ENCODE measurements at places on chromosomes 7 and 10.

DNA sequence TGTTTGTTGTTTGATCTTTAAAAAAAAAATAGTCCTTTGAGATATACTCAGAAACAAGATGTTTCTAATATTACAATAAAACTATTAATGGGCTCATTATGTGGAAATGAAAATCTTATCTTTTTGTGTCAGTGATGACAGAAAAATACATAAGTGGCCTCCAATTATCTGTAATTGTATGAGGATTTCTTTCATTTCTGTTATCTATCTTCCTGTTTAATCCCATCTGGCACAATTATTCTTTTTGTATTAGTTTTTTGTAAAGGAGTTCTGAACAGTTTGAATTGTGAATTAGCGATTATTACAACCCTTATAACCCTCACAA is 270.8 kb downstream of the BBS9 start:
- no peak for DNase-seq

DNA sequence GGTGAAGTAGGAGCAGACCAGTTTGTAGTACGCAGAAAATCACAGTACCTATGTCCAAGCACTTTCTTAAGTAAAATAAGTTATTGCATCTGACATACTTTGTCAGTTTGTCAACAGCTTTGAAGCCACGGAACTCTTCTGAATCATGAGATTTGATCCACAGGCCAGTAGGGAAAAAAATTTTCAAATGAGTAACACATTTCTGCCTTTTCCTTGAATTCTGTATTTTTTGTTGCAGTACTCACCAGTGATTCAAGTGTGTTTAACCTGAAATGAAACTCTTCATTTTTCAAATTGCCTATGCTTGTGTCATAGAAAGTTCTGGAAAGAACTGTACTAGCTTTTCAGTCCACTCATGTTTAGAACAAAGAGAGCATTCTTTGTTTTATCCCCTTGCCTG is 337.7 kb downstream of the GATA3 start:
- no peak for DNase-seq

- DNase-seq = no peak
These were observed 6.1 kb downstream of the GUSB start for GRCh38 chr7:65975814-65976445.

DNA sequence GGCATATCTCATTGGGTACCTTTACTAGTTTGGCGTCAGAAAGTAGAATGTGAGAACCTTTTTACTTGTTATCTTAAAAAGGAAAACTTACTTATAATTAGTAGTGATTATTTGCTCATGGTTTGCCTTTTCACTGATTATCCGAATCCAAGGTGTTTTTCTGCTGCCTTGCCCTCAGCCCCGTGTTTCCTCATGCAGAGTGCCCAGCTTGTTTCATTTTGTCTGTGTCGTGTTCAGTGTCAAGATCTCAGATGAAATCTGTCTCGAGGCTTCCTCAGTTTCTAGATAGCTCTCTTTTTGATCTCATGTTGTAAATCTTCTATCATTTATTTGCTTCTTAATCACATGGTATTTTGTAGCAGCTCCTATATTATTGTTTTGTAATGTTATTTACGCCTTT is 30.1 kb downstream of the RPA3 start:
- DNase-seq = no peak

DNA sequence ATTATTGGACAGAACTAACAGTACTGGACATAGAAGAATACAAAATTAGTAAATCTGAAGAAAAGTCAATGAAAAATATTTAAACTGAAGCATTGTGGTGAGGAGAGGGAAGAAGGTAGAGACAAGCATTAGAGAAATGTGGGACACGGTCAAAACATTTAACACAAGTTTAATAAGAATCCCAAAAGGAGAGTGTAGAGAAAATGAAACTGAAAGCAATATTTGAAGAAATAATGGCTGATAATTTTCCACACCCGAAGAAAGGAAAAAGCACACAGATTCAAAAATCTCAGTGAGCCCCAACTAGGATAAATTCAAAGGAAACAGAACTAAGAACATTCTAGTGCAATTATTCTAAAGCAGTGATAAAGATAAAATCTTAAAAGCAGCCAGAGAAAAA is 126.4 kb upstream of the LRRTM3 start:
- no peak for DNase-seq

GRCh38 chr7:94142281-94142680 is 138.1 kb upstream of the BET1 start:
- no peak for DNase-seq

DNA sequence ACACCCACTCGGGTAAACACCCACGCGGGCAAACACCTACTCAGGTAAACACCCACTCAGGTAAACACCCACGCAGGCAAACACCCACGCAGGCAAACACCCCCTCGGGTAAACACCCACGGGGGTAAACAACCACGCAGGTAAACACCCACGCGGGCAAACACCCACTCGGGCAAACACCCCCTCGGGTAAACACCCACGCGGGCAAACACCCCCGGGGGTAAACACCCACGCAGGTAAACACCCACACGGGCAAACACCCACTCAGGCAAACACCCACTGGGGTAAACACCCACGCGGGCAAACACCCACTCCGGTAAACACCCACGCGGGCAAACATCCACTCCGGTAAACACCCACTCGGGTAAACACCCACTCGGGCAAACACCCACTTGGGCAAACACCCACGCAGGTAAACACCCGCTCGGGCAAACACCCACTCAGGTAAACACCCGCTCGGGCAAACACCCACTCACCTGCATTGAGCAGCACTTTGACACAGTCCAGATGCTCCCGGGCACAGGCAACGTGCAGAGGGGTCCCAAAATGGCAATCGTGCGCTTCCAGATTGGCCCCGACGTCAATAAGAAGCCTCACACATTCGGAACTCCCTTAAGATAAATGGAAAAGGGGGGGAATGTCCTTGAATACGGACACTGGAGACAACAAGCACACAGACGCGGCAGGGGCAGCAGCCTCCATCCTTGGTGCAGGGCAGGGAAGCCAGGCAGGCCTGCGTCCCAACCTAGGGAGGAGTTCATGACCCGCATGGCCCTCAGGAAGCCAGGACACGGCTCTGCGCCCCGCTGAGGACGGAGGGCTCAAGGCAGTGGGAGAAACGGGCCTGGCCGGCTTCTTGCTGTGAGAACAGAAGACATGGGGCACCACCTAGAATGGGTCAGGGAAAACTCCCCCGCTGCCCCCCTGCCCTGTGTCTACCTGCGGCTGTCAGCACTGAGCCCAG is 17.6 kb downstream of the ASB13 start:
- peak; percentile 29 for DNase-seq

GRCh38 chr10:53786236-53786900 is 1013.8 kb upstream of the MBL2 start:
- DNase-seq = no peak

- DNase-seq = no peak
These were observed 25.0 kb upstream of the LOXL4 start for GRCh38 chr10:98292971-98293370.

- DNase-seq = no peak
These were observed 44.9 kb downstream of the FIGNL1 start for GRCh38 chr7:50405221-50405620.

GRCh38 chr7:128395748-128396147 is 14.0 kb downstream of the IMPDH1 start:
- DNase-seq = no peak

DNA sequence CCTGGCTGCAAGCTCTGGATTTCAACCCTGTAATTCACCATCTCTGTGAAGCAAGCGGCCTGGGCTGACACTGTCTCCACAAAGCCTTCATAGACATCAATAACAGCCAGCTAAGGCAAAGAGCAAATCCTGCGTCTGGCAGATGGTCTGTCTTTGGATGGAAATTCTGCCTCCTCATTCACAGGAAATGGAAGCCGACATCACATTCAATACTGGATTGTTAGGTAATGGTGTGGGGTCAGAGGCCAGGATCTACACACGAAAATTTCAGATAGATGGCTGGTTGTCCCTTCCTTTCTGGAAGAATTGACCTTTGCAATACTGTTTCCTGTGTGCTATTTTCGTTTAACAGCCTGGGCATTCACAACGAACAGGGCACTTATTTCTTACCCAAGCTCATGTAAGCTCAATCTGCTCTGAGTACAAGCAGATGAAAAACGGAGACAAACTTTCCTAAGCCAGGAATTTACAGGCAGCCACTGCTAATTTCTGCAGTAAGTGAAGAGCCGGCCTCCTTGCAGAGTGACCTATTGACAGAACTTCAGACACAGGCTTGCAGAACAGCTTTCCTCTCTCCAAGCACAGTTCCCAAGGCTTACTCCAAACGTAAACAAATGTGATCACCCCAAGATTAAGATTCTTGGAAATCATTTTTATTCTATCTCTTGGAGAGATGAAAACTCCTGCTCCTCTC is 3.1 kb upstream of the ADAM12 start:
- no peak for DNase-seq

- DNase-seq = peak; percentile 22
These were observed 186.5 kb upstream of the SLC25A13 start for GRCh38 chr7:96508371-96508770.

DNA sequence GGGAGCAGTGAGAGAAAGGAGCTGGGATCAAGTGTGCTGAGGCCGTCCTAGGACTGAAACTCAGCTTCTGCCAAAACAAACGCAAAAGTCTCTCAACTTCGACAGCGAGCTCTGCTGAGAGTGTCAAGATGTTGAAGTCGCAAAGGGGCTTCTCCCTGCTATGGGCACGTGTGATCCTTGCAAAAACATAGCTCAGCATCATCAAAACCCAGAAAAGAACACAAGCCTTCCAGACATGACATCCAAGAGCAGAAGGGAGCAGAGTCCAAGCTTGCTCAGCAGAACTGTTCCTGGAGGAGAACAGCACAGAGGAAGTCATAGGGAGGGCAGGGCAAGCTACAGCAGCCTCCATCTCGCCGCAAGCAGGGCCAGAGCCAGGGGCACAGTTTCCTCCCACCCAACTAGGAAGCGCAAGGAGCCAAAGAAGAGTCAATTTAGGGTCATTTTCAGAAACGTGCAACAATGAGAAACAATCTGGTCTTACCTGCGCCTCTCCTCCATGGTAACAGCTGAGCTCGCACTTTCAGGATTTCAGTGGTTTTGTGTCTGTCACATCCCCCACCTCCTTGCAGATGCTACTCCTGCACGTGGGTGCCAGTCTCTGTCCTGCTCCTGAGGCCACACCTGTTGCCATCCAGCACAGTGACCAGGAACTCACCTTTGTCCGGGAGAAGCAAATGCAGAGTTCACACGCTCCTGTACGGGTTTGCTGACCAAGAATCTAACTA is 113.9 kb downstream of the DIP2C start:
- DNase-seq = no peak

DNA sequence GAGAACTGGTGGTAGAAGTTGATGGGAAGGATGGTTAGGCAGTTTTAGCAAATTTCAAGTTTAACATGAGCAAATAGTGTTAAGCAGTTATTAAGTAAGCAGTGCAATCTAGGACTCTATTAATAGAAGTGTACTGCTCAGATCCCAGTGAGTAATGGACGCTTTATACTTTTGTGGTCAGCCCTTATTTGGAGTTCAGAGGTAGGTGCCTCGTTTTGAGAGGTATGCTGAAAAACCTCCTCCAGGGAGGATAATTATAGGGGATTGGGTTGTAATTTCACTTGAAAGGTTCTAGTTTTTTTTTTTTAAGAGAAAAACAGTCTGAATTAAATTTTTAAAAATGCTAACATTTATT is 33.5 kb upstream of the CCDC7 start:
- DNase-seq = no peak

DNA sequence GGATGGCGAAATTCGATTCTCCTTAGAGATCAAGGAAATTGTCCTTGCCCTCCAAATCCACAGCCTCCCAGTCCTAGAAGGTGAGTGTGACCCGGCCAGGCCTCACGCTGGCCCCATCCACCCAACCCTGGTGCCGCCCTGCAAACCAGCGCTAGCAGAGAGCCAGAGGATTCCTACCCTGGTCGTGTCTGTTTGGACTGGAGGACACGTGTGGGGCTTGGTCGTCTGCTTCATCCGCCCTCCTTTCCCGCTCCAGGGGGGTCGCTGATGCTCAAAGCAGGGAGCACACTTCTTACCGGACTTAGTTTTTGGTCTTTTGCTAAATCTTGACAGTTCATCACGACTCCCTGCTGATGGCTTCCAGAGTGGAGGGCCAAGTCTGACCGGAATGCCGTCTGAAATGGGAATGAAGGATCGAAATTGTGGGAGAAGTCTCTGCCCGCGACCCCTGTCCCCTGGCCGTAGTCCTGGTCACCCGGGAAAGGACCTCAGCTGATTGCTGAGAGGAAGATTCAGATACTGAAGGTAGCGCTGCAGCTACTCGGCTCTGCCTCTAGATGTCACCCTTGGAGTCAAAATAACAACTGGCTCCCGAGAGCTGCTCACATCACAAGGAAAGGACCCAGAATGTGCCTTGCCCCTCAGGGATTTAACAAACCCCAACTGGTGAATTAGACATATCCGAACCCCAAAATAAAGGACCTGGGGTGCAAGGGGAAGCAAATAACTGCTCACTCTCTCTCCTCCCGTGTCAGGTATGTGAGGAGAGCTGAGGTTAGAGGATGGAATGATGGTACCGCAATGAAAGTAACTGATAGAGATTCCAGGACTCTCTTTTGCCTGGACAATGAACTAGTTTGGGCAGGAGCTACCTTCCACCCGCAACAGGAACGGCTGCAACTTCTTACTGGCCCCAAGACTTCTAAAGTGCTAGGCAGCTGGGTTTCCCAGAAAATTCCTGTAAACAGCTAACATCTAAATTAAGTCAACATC is 23.5 kb upstream of the ORC5 start:
- DNase-seq = peak; percentile 63

GRCh38 chr10:78549140-78549935 is 515.7 kb downstream of the RPS24 start:
- no peak for DNase-seq

DNA sequence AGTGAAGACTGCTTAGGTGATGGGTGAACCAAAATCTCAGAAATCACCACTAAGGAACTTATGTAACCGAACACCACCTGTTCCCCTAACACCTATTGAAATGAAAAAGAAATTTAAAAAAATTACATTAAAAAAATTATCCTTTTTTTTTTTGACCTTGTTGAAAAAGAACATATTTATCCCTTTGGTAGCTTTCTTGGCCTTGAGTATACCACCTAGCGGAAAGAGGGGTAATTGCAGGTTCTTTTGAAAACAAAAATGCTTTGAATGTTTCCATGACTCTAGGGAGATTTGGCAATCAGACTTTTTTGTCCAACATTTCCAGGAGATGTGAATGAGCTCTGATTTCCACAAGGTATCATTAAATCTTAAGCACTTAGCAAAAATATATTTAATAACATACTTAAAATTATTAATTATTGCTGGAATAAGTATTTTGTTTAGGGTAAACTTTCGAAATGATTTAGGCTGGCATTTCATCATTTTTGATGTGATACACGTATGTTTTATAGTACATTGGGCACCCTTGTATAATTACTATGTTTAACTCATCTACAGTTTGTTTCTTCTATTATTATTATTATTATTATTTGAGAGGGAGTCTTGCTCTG is 47.0 kb upstream of the ELMO1 start:
- peak; percentile 33 for DNase-seq

DNA sequence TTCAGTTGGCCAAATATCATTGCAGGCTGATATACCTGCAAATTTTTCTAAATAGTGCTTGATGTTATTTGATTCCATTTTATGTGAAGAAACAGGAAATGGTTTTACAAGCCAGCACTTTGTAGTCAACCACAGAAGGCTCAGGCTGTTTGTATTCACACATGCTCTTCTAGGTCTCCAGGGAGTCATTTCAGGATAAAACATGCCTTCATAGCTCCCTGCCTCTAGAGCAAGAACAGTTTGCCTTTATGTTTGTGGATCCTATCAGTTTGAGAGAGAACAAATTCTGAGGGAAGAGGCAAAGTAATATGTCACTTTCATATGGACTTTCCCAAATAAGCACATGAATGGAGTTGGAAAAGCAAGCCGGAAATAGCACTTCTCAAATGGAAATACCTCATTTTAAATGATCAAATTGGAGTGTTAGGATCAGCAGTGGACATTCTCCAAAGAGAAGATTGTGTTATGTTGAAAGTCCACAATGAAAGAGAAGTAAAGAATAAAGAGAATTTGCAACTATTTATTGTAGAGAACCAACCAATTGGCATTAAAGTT is 277.6 kb downstream of the KCND2 start:
- peak; percentile 93 for DNase-seq

All from A673 (cell line).